T-helper 2 cell treated with Interferon-gamma antibody and Interleukin-4, amounts not matched to agents 5 μg/mL and 100 μg/mL, for 36 hours (primary cell): ENCODE measurements at places on chromosomes 12 and 14.
A peak's percentile ranks its signal among the peaks of the same experiment; 100 is the strongest.

DNA sequence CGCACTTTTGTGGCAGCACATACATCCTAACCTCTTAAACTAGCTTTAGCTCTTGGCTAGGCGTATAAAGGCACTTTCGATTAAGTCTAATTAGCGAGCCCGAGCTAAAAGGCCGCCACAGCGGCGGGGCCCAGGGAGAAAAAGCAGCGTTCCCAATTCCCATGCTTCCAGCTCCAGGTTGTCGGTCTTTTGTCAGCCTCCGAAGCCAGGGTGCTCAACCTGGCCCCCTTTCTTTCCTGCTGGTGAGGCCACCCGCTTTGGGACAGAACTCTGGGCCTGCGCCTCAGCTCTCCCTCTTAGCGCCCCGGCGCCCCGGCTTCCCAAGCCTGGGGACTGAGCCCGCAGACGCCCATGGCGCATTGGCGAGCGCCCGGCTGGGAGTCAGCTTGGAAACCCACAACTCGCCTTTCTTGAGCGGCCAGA lies 33.3 kb upstream of the TBX5 start:
- no peak for DNase-seq

DNA sequence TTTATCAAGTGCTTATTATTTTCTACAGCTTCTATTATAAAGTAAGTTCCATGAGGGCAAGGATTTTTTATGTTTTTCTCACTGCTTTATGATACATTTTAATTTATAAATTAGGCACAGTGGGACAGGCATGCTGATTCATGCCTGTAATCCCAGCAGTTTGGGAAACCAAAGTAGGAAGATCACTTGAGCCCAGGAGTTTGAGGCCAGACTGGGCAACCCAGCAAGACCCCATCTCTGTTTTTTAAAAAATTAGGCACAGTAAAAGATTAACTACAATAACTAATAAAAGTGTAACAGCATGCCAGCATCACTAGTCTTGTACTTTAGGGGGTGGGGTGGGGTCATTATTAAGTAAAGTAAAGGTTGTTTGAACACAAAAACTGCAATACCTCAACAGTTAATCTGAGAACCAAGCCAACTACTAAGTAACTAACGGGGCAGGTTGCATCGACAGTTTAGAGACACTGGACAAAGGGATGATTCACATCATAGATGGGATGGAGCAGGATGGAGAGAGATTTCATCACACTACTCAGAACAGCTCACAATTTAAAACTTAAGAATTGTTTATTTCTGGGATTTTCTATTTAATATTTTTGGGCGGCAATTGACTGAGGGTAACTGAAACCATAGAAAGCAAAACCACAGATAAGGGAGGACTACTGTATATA lies 119.5 kb downstream of the PLEKHA5 start:
- DNase-seq, result no peak

DNA sequence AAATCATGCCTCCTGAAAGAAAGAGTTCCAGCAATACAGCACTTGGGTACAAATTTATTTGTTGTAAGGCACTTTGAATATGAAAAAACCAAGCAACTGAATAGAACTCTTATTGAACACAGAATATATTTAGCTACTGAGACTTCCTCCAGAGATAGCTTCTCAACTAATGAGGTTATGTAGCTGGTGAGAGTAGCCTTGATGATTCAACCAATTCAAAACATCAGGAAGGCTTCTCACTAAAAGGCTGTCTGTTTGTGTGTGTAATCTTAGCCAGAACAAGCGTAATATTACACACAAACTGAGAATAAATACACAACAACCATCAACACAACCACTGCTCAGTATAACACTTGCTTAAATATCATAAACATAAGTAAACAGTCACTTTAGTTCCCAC lies 20.4 kb downstream of the EIF2B2 start:
- no peak for DNase-seq

GRCh38 chr12:6360578-6361490 lies 14.5 kb downstream of the SCNN1A start:
- DNase-seq, result no peak

DNA sequence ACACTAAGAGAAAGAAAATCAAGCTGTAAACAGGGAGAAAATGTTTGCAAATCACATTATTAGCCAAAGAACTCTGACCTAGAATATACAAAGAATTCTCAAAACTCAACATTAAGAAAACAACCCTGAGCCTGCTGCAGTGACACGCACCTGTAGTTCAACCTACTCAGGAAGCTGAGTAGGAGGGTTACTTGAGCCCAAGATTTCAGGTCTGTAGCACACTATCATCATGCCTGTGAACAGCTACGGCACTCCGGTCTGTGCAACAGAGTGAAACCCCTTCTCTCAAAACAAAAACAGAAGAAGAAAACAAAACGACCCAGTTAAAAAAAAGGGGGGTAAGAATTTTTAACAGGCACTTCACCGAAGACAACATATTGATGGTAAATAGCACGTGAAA lies 20.8 kb downstream of the SAV1 start:
- no peak for DNase-seq

DNA sequence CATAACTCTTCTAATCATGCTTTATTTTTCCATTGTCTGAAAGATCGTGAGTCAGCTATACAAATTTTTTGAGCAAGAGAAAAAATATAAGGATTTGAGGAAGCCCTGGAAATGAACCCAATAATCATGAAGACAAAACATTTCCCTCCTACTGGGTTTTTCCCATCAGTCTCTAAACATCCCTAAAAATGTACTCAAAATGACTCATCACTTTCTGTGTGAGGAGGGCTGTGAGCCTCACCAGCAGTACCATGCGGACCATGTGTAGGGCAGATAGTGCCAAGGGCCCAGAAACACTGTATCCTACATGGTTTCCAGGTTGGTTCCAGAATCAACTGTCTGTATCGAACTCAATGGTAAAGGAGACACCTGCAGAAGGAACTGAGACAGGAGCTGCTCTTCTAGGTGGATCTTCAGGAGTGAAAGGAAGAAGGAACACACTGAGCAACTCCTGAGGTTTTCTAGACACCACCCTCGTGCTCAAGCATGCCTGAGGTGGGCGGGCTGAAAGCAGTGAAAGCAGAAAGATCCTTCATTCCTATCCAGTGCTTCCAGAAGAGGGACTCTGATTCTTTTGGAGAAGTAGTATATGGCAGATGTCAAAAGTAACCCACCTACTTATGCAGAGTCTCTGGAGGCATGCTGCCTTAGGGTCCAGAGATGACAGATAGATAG lies 48.6 kb upstream of the RHOJ start:
- DNase-seq, result no peak

- no peak for DNase-seq
These were observed 357.2 kb downstream of the BMP4 start for GRCh38 chr14:53599221-53599945.

DNA sequence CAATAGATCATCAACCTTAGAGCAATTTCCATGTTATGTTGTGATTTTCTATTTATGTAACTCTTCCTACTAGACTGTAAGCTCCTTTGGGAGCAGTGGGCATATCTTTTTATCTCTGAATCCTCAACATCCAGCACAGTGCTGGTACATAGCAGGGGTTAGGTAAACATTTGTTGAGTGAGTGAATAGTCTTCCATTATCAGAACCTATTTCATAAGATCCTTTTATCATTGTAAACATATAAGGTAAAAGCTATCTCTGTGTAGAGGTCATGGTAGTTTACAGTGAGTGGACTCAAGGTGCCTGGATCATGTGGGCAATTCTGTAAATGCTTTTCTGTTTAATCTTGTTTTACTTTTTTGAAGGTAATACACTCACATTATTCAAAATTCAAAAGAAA lies 15.1 kb downstream of the FKBP11 start:
- DNase-seq, result no peak

GRCh38 chr12:76921891-76922664 lies 43.3 kb upstream of the CSRP2 start:
- no peak for DNase-seq

GRCh38 chr14:24436355-24437019 lies 6.1 kb downstream of the SDR39U1 start:
- peak; percentile 26 for DNase-seq

DNA sequence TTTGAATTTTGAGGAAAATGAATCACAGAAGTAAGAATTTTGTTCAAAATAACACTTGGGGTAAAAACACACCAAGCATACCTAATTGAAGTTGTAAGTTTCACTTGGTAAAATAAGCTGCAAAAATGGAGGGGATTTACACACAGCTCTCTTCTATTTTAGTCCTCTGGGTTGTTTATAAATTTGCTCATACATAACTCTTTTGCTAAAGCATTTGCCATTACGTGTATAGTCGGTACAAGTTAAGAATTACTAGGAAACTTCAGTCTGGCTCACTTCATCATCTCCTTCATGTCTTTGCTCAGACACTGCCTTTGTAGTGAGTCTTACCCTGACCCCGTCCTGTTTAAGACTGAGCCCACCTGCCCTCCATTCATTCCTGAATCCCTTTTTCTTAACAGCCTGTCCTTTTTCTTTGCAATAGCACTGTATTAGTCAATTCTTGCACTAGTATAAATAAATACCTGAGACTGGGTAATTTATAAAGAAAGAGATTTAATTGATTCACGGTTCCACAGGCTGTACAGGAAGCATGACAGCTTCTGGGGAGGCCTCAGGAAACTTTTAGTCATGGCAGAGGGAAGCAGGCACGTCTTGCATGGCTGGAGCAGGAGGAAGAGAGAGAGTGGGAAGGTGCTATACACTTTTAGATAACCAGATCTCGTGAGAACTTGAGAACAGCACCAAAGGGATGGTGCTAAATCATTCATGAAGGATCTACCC lies 451.1 kb downstream of the PCNX1 start:
- peak; percentile 17 for DNase-seq

GRCh38 chr12:122489038-122489437 lies 11.7 kb downstream of the ZCCHC8 start:
- no peak for DNase-seq

DNA sequence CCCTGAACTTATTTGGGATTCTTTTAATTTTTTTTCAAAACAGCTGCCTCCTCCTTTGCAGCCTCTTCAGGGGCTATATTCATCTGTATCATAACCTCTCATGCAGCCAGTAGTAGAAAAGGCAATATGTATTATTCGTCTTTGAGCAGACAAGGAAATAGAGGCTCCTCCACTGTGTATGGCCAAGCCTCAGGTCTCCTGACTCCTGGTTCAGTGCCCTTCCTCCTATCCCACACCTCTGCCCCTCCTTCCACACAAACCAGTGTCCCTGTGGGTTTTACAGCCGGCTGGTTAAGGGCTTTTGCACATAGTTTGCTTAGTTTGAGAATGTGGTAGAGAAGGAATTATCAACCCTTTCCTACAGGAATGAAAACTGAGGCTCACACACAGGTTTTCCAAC lies 8.8 kb upstream of the ACVRL1 start:
- no peak for DNase-seq

- DNase-seq, result peak; percentile 23
These were observed 1.7 kb upstream of the ANKRD33 start for GRCh38 chr12:51886021-51886710.

- no peak for DNase-seq
These were observed 170.0 kb upstream of the RMST start for GRCh38 chr12:97292588-97292987.

- DNase-seq, result no peak
These were observed 98.9 kb downstream of the PLXNC1 start for GRCh38 chr12:94247246-94247645.

GRCh38 chr12:50633955-50634354 lies 129.2 kb downstream of the DIP2B start:
- DNase-seq, result no peak

GRCh38 chr14:67952786-67953185 lies 133.2 kb downstream of the RAD51B start:
- DNase-seq, result no peak

DNA sequence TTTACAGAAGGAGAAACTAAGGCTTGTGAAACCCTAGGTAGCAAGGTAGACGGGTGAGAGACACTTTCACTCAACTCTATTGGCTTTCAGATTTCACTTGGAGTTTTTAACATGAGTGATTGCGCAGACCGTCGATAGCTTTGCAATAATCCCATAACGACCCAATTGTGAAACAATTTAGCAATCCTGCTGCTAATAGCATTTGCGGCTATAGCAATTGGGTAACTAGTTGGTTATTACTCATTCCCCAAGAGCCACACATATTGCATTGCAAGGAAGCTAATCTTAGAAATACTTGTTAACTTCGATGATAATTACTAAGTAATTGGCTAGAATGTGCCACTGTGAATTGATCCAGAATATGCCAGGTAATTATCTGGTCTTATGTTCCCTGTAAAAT lies 159.9 kb upstream of the NOS1 start:
- no peak for DNase-seq

- no peak for DNase-seq
These were observed 78.1 kb upstream of the PPP2R5C start for GRCh38 chr14:101683365-101683764.

- no peak for DNase-seq
These were observed 132.5 kb downstream of the DAAM1 start for GRCh38 chr14:59320763-59321625.

DNA sequence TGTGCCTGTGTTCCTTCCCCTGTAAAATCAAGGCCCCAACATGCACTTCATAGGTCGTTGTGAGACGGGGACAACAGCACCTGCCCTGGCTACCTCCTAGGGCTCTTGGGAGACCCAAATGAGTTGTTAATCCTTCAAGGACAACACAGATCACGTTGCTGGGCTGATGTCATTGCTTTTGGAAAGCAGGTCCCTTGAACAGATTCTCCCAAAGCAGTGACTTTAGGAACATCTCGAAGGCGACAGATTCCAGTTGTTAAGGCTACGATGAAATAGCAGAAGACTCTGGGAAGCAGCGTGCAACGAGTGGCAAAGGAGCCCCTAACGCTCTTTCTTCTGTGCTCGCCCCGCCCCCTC lies 26.2 kb upstream of the MAP1LC3B2 start:
- DNase-seq, result no peak

GRCh38 chr12:19671695-19672094 lies 232.4 kb downstream of the AEBP2 start:
- no peak for DNase-seq

DNA sequence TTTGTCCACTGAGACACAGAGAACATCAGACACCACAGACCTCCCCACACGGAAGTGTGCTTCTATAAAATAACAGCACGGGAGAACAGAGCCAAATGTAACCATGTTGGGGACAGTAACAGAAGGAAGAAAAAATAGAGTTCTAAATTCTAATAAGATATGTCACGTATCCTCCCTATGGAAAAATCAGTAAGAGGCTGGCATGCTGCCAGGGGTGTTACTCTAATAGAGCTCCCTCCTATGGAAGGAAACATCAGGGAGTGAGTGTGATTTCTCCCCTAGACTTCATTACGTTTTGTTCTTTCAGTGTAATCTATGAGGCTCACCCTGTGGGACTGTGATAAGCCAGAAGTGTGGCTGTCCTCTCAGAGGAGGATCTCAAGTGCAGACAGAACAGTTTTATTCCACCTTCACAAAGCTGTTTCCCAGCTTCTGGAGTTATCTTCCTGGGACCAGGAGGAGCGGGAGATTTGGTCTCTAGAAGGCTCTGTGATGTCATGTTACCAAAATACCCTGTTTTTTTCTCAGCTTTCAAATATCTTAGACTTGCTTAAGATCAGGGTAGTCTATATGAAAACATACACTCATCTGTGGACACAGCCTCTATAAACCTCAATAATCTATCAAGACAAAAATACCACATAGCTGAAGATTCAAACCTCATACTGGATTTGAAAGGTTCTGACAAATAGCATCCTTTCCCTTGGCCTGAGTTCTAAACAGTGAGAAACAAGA lies 69.3 kb downstream of the ZFC3H1 start:
- DNase-seq, result no peak

GRCh38 chr12:24363177-24363754 lies 413.8 kb upstream of the SOX5 start:
- no peak for DNase-seq

GRCh38 chr14:58193542-58193941 lies 6.4 kb upstream of the ACTR10 start:
- no peak for DNase-seq

- DNase-seq, result no peak
These were observed 219.9 kb downstream of the SEC23A start for GRCh38 chr14:38883127-38883526.

GRCh38 chr14:73741386-73741875 lies 27.2 kb upstream of the PNMA1 start:
- DNase-seq, result peak; percentile 75
